ENCODE measurements at places on chromosomes 6 and 20.
A peak's percentile ranks its signal among the peaks of the same experiment; 100 is the strongest.

GRCh38 chr6:154899824-154900463 is 95.2 kb upstream of the TIAM2 start:
- no peaks in the 10 kb centered on the region for H3K27me3 ChIP-seq
- peaks cover 2% of the 10 kb centered on the region for H3K4me1 ChIP-seq
- no peak overlapping the region for H3K27ac ChIP-seq
- no peak for DNase-seq
- peaks cover 13% of the 10 kb centered on the region for H3K36me3 ChIP-seq

DNA sequence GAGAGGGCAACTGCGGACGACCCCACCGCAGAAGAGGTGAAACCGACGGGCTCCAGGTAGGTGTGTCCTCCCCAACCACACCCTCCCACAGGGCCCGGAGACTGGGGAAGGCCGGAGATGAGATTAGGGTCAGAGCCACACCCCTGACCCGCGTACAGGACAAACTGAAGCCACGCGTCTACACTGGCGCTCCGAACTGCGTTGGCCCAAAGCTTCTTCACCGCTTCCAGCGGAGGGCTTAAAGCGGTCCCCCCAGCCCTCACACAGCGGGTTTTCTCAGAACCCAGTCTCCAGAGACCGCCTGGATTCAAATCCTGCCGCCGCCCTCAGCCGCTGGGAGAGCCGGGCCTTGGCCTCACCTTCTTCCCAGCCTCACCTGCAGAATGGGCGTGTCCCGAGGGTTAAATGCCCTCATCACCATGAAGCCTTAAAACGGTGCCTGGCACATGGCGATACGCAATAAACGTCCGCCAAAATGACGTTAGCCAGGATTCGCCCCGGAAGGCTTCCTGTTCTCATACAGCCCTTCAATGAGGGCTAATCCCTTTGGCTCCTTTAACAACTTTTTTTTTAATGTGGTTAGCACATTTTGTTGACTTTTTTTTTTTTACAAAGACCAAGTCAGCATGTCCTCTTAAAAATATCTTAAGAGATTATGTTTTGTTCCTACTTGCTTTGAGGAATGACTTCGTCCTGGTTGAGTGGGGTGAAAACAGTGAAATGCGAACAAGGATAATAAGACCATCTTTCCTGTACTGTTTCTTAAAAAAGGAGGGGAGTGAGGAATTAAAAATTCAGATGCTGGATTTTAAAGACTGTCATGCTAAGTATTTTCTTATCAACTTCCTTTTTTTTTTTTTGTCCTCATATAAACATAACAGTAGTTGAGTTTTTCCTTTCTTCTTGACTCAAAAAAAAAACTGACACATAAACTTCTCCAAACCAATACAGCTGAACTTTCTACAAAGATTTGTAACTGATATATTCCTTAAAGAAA is 15.1 kb upstream of the ZNF217 start:
- peaks cover 6% of the 10 kb centered on the region for H3K4me1 ChIP-seq
- no peak overlapping the region for H3K27ac ChIP-seq
- no peak overlapping the region for H3K4me3 ChIP-seq
- H3K27me3 ChIP-seq = no peaks in the 10 kb centered on the region
- DNase-seq = no peak

- H3K4me3 ChIP-seq = no peak overlapping the region
- no peaks in the 10 kb centered on the region for H3K27me3 ChIP-seq
- no peaks in the 10 kb centered on the region for H3K36me3 ChIP-seq
- DNase-seq = no peak
These were observed 459.5 kb downstream of the DHX35 start for GRCh38 chr20:39421571-39422105.

DNA sequence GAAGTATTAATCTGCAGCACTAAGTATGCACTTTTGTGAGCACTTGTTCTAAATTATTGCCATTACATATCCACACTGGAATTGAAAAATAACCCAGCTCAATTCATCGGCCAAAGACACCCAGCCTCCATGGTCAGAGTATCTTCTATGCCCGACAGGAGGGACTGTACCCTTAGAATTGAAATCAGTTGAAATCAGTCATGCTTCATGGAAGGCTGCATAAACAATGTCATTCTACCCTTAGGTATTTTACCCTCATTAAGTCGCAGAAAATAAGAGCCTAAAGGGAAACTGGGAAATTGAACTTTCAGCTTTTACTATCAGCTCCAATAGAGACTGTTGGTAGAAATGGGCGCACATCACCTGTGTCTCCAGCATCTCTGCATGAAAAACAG is 2.9 kb upstream of the RAMACL start:
- no peaks in the 10 kb centered on the region for H3K27me3 ChIP-seq
- peaks cover 23% of the 10 kb centered on the region for H3K4me1 ChIP-seq
- H3K4me3 ChIP-seq = no peak overlapping the region
- H3K36me3 ChIP-seq = no peaks in the 10 kb centered on the region

DNA sequence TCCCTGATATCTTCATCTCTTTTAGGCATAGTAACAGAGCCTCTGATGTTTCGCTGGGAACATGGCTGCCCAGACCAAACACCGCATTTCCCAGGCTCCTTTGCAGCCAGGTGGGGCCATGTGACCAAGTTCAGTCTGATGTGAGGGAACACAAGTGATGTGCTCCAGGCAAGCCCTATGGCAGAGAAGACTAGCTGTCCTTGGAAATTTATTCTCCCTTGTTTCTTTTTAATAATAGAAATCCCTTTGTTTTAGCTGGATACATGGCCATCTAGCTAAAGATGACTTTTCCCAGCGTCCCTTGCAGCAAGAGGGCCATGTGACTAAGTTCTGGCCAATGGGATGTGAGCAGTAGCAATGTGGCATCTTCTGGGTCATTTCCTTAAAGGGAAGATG is 30.8 kb downstream of the SLC2A10 start:
- H3K36me3 ChIP-seq = no peaks in the 10 kb centered on the region
- peaks cover 19% of the 10 kb centered on the region for H3K27me3 ChIP-seq
- H3K27ac ChIP-seq = no peak overlapping the region
- H3K4me3 ChIP-seq = no peak overlapping the region

- H3K4me3 ChIP-seq = no peak overlapping the region
- no peaks in the 10 kb centered on the region for H3K36me3 ChIP-seq
- no peaks in the 10 kb centered on the region for H3K27me3 ChIP-seq
- no peak for DNase-seq
- H3K27ac ChIP-seq = no peak overlapping the region
These were observed 30.0 kb upstream of the ZBP1 start for GRCh38 chr20:57650266-57650665.

GRCh38 chr6:126976253-126976797 is 142.1 kb upstream of the RSPO3 start:
- H3K4me3 ChIP-seq = no peak overlapping the region
- peak; percentile 15 for DNase-seq
- no peak overlapping the region for H3K27ac ChIP-seq
- no peaks in the 10 kb centered on the region for H3K27me3 ChIP-seq
- H3K36me3 ChIP-seq = no peaks in the 10 kb centered on the region

DNA sequence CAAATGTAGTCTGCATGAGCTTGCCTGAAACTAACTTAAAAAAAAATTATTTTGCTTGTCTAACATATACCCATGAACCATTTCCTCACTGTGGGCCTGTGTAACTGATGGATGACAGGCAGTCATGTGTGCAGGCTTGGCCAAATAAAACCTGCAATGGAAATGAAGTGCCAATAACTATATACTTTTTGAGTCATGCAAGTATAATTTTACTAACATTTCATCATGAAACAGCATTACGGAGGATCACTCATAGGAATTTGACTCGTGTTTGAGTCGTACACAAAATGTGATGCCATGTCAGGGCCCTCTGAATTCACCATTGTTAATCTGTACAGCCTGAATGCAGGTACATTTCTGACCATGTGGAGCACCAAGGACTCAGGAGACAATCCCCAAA is 46.6 kb downstream of the HDDC2 start:
- H3K4me3 ChIP-seq = no peak overlapping the region
- no peak overlapping the region for H3K27ac ChIP-seq
- peaks cover 7% of the 10 kb centered on the region for H3K4me1 ChIP-seq

GRCh38 chr20:50704971-50705370 is 13.6 kb upstream of the RIPOR3 start:
- H3K4me1 ChIP-seq = no peaks in the 10 kb centered on the region
- H3K36me3 ChIP-seq = no peaks in the 10 kb centered on the region
- H3K27me3 ChIP-seq = no peaks in the 10 kb centered on the region
- H3K4me3 ChIP-seq = no peak overlapping the region
- H3K27ac ChIP-seq = no peak overlapping the region

DNA sequence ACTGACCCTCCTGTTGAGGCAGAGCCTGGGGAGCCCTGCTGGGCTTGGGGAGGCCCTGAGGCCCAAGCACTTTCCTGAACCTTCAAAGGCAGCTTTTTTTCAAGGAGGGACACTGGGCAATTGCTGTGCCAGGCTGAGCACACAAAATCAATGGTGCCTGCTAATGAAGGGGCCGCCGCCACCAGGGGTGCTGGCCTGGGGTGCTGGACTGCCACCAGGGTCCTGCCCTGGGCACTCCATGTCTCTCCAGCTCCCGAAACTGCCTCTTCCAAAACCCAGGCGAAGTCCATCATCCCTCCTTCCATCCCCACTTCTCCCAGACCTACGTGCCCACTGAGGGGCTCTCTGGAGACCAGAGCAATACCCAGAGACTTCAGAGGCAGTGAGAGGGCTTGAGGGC is 145.6 kb downstream of the GRM4 start:
- no peak overlapping the region for H3K4me3 ChIP-seq
- no peaks in the 10 kb centered on the region for H3K27me3 ChIP-seq
- DNase-seq = no peak
- no peaks in the 10 kb centered on the region for H3K4me1 ChIP-seq
- H3K36me3 ChIP-seq = no peaks in the 10 kb centered on the region

GRCh38 chr6:111032484-111033140 is 50.8 kb downstream of the RPF2 start:
- no peak overlapping the region for H3K27ac ChIP-seq
- H3K27me3 ChIP-seq = no peaks in the 10 kb centered on the region
- H3K36me3 ChIP-seq = no peaks in the 10 kb centered on the region
- no peak overlapping the region for H3K4me3 ChIP-seq
- no peak for DNase-seq

- DNase-seq = peak; percentile 15
- no peaks in the 10 kb centered on the region for H3K36me3 ChIP-seq
- H3K27ac ChIP-seq = no peak overlapping the region
- peak overlapping the region; percentile 99 for H3K4me3 ChIP-seq
- peaks cover 3% of the 10 kb centered on the region for H3K4me1 ChIP-seq
- H3K27me3 ChIP-seq = no peaks in the 10 kb centered on the region
These were observed 1.4 kb downstream of the STAU1 start for GRCh38 chr20:49186535-49187329.

DNA sequence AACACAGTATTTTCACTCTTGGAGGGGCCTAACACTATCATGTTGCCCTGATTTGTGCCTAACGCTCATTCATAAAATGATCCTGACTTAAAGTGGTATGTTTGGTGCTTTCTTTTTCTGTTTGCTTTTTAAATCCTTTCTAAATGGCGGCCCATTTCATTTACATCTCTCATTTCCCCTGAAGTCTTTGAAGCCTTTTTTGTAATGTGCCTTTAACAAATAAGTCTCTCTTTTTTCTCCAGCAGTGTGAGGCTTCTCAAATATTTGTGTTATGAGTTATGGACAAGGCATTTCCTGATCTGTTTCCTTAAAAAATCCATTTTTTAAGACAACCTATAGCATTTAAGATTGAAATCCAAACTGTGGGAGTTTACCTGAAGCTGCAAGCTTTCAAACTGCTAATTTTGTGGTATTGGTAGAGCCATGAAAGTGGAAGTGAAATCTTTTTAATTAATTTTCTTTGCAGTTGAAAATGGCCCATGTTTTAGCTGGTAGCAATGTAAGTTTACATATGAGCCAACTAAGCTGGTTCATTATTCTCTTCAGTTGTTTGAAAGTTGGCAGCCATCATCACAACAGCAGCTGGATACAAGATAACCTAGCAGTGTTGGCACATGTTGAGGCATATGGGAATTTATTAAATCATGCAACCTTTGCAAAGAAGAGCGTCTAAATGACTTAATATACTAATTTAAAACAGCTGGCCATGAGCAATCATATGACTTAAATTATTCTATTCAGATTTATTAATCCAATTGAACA is 469.7 kb downstream of the CDKAL1 start:
- H3K27ac ChIP-seq = no peak overlapping the region
- H3K4me1 ChIP-seq = peaks cover 4% of the 10 kb centered on the region
- peaks cover 8% of the 10 kb centered on the region for H3K36me3 ChIP-seq
- H3K4me3 ChIP-seq = no peak overlapping the region
- H3K27me3 ChIP-seq = no peaks in the 10 kb centered on the region

DNA sequence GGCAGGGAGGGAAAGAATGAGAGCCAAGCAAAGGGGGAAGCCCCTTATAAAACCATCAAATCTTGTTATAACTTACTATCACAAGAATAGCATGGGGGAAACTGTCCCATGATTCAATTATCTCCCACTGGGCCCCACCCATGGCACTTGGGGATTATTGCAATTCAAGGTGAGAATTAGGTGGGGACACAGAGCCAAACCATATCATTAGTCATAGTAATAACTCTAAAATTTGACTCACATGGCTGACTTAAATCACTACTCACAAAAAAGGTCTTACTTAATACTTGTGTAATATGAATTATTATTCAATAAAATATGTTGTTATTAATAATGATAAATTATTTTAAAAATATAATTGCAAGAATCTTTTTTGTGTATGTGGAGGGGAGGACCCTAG is 178.1 kb upstream of the TCF21 start:
- no peaks in the 10 kb centered on the region for H3K27me3 ChIP-seq
- H3K27ac ChIP-seq = no peak overlapping the region
- H3K4me1 ChIP-seq = no peaks in the 10 kb centered on the region
- no peak overlapping the region for H3K4me3 ChIP-seq
- DNase-seq = no peak

Data from neuronal stem cell (in vitro differentiated cells).